ENCODE measurements at places on chromosomes 2 and 18.

DNA sequence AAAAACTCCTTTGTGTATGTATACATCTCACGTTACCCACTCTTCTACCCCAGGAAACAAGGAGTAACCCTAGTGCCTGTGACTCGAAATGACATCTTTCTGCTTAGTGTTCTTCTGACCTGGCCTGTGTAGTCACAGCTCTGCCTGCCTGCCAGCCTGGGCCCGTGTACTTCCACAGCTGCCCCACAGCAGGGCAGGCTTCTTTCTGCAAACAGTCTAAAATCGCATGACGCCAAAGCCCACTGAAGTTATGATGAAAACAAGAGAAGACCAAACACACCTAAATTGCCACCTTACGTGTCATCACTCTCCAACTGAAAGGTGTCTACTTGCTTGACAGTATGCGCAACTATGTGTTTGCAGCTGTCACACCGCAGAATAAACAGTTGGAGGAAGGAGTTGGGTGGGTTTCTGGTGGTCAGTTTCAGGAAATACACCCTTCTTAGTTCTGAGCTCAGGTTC, 1.5 kb downstream of the GAREM1 start:
- DNase-seq: no peak

- no peak for DNase-seq
These were observed 46.6 kb downstream of the ZNF532 start for GRCh38 chr18:58911241-58911640.

DNA sequence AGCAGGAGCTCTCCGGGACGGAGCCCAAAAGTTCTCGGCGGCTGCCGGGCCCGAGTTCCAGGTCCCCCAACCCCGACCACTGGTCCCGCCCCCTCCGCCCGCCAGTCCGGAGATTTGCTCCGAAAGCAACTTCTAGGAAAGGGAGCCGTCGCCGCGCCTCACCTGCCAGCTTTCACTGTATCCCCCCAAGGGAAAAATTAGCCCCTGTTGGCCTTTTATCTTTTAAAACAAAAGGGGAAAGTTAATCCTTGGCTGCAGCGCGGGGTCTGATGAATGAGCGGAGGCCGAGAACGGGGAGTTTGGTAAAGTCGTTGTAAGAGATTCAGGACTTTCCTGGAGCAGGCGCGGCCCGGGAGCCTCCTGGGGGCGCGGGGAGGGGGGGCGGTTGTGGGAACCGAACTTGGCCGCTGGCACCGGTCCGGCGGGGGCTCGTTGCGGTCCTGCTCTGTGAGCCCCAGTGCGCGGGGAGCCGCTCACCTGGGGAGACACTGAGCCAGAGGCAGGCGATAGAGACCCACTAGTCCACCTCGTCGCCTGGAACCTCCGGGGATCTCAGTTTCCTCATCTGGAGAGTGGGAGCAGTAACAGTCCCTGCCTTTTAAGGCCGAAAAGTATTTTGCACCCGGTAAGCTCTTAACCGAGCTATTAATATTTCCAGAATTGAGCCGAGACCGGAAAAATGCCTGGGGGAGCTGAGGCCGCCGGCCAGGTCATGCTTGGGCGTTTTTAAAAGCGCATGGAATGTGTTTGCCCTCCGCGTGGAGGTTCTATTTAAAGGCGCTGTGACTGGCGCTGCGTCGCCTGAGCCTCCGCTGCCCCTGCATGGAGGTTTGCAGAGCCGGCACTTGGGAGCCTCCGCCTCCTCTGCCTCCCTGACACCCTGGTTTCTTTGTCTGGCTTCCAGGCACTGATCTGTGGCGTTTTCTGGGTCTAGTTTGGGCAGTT, 1.1 kb downstream of the EFHD1 start:
- no peak for DNase-seq

GRCh38 chr2:197079414-197079813, 152.9 kb upstream of the PGAP1 start:
- DNase-seq: no peak

GRCh38 chr2:199441759-199442158, 16.0 kb downstream of the SATB2 start:
- DNase-seq: no peak

DNA sequence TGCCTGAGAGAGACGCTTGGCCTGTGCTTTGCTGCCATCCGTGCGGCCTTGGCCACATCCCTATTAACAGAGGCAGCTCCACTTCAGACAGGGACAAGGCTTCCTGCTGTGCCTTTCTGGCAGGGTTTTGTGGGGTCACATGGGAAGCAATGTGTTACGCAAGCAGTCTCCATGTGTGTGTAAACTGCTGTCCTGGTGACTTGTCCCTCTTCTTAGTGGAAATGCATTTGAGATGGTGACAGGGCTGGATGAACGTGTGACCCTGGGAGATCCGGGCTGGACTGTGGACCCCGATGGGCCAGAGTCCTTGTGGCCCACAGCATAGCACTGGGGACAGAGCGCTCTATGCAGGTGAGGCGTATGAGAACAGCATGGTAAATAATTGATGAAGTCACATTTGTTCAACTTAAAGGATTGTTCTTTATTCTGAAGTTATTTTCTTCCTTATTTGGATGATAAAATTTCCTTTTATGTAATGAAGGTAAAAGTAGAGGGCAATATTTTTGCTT, 23.2 kb downstream of the ASB1 start:
- no peak for DNase-seq

DNA sequence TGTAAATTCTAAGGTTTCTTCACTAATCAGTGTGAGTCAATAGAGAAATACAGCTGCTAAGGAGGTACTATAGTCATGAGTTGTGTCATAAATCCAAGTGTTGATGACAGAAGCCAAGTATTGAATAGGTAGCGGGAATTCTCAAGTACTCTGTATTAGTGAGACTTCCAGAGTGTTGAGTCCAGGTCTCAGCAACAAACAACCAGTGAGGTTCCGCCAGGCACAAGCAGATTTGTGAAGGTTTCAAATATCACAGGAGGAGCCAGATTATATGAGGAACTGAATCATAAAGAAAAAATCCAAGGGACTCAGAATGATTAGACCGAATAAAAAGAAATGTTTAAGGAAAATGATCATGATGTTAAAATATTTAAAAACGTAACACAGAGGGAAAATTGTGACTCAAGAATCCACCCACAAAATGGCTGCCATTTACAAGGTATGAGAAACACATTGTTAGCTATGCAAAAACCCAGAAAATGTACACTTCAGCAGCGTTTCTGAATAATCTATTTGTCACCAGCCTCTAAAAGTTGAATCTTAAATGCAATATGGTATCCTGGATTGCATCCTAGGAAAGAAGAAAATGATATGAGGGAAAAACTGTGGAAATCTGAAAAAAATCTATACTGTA, 27.3 kb upstream of the EVA1A start:
- DNase-seq: no peak

- no peak for DNase-seq
These were observed 160.2 kb downstream of the PMAIP1 start for GRCh38 chr18:60060026-60060425.

GRCh38 chr2:229416116-229416694, 145.1 kb upstream of the PID1 start:
- no peak for DNase-seq

DNA sequence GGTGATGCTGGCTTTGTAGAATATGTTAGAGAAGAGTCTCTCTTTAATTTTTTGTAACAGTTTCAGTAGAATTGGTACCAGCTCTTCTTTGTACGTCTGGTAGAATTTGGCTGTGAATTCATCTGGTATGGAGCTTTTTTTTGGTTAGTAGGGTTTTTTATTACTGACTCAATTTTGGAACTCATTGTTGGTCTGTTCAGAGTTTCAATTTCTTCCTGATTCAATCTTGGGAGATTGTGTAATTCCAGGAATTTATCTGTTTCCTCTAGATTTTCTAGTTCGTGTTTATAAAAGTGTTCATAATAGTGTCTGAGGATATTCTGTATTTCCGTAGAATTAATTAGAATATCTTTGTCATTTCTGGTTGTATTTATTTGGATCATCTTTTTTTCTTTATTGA, 943.5 kb downstream of the TRIB2 start:
- no peak for DNase-seq

GRCh38 chr2:8638327-8638726, 43.5 kb upstream of the ID2 start:
- DNase-seq: no peak

GRCh38 chr2:137507237-137507636, 457.0 kb upstream of the HNMT start:
- DNase-seq: no peak

DNA sequence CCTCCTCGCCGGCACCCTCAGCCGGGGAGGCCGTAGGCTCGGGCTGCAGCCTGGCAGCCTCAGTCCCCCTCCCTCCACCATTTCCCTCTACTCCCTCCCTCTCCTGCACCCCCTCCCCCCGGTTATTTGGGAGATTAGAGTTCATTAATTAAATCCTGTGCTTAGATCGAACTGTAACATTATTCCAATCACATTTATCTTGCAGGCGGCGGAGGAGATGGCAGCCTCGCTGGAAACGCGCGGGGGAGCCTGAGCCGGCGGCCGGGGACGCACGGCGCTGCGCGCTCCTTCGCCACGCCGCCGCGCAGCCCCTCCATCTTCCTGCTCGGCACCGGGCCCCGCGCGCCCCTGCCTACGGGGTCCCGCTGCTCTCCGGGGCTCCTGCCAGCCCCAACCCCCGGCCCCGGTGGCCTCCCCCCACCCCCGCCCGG, at the start of gene ST8SIA3:
Gene ST8SIA3 (plus strand): TSS at position 287 of the 431 bp plus-strand sequence. CDS start 290 bp downstream, outside the sequence.
- DNase-seq: no peak

GRCh38 chr2:1492711-1493430, 79.6 kb downstream of the TPO start:
- no peak for DNase-seq

- no peak for DNase-seq
These were observed 275.0 kb downstream of the TNS1 start for GRCh38 chr2:217727801-217728200.

DNA sequence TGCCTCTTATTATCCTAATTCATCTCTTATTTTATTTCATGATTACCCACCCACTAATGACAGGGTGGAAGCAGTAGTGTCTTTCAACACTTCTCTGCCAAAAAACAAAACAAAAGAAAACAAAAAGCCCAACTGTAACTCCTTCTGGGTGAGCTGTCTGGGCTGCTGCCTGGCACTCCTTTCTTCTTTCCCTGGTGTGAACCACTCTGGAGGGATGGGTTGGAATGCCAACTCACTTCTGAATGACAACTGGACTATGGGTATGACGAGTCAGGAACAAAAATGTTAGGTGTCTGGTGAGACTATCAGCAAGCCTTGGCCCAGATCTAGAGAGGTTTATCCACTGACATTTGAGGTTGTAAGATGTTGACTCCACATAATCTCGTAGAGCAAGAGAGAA, 88.3 kb upstream of the ITGB6 start:
- no peak for DNase-seq

DNA sequence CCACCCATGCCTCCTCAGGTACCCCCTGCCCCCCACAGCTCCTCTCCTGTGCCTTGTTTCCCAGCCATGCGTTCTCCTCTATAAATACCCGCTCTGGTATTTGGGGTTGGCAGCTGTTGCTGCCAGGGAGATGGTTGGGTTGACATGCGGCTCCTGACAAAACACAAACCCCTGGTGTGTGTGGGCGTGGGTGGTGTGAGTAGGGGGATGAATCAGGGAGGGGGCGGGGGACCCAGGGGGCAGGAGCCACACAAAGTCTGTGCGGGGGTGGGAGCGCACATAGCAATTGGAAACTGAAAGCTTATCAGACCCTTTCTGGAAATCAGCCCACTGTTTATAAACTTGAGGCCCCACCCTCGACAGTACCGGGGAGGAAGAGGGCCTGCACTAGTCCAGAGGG, 803 bp upstream of the DES start:
- DNase-seq: no peak

DNA sequence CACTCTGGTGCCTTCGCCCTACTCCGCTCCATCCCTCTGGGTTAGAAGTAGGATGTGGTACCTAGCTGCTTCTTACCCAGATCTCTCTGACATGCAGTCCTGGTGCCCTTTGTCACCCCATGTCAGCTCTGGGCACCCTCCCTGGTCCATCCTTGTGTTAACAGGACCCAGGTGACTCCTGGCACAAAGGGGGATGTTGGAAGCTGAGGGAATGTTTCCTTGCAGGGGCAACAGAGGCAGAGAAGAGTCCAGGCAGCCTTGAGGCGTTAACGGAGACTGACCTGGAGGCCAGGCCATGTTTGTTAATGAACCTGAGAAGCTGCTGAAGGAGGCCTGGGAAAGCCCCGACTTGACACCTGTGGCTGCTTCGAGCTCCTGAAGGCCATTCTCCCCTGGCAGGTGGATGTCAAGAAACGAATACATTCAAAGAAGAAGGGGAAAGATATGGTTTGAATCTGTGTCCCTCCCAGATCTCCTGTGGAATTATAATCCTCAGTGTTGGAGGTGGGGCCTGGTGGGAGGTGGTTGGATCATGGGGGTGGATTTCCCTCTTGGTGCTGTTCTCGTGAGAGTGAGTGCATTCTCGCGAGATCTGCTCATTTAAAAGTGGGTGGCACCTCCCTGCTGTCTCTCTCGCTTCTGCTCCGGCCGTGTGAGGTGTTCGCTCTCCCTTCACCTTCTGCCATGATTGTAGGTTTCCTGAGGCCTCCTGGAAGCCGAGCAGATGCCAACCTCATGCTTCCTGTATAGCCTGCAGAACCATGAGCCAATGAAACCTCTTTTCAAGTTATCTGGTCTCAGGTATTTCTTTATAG, 31.4 kb downstream of the NPPC start:
- no peak for DNase-seq

- no peak for DNase-seq
These were observed 373.9 kb upstream of the KCNJ3 start for GRCh38 chr2:154324601-154325000.

- no peak for DNase-seq
These were observed 23.3 kb downstream of the EDAR start for GRCh38 chr2:108965540-108966289.

- DNase-seq: no peak
These were observed 221.1 kb upstream of the NRP2 start for GRCh38 chr2:205461169-205461568.

- no peak for DNase-seq
These were observed 202.7 kb downstream of the ACKR3 start for GRCh38 chr2:236772220-236772837.

DNA sequence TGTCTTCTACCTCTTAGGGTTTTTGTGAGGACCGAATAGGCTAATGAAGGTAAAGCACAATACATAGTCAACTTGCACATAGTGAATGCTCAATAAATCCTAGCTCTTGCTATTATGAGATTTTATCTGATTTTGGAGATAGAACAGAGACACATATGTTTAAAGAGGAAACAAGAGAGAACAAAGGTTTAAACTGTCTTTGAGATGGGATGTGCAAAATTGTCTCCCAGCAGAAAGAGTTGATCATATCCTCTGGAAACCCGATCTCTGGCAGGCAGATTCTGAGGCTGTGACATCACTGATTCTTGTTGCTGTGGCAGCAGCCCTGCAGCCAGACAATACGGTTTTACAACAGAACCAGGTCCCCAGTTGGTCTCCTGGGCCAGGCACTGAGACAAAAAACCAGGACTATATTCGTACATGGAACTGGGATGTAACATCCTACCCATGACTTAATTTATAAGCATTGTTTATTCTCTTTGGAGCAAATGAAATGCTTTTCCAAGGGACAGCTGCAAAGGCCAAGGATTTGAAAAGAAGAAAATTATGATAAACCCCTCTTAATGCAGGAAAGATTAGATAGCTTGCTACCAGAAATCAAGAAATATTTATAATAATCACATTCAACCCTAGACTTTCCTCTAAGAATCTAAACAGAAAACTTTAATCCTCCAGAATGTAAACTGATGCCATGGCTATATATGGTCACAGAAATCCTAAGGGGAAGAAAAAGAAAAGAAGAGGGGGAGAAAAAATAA, 80.2 kb downstream of the SLC8A1 start:
- no peak for DNase-seq

Data from stimulated activated effector memory CD8-positive, alpha-beta T cell treated with anti-CD3 and anti-CD28 coated beads, Interleukin-12 subunit alpha, Interleukin-12 subunit beta, amount 100 ng/mL, for 72 hours (primary cell).